ENCODE measurements at places on chromosomes 16 and 17.

DNA sequence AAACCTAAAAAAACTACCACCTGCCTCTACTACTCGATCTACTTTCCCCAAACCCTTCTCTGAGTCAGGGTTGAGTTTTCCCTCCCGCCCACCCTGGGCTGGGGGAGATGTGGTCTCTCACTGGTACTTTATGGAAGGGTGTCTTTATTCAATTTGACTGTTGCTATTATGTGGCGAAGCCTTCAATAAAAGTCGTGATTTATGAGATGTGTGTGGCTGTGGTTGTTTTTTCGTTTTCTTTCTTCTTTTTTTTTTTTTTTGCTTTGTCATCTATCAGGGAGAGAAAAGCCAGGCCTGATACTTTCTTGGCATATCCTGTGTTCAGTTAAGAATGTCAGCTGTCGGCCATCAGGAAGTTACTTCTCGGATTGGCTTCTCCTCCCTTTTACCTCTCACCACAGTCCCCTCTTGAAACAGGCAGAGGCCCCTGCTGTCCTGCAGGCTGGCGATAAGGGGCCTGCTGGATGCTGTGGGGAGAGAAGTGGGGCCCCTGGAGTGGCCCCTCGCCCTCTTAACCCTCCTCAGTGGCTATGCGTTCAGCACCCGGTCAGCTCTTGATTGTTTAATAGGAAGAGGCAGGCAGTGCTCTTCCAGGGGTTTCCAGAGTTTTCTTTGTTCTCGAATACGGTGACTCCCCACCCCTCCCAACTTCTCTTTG lies 123.0 kb downstream of the MSI2 start:
- peak; percentile 51 for DNase-seq

- no peak for DNase-seq
Observed at GRCh38 chr16:62386411-62386810, 350.2 kb upstream of the CDH8 start.

GRCh38 chr17:28528327-28529012 lies 22.3 kb downstream of the FOXN1 start:
- DNase-seq, result no peak

GRCh38 chr16:58366247-58367031 lies 25.8 kb upstream of the GINS3 start:
- no peak for DNase-seq

GRCh38 chr17:62906881-62907280 lies 59.2 kb upstream of the TANC2 start:
- DNase-seq, result no peak

DNA sequence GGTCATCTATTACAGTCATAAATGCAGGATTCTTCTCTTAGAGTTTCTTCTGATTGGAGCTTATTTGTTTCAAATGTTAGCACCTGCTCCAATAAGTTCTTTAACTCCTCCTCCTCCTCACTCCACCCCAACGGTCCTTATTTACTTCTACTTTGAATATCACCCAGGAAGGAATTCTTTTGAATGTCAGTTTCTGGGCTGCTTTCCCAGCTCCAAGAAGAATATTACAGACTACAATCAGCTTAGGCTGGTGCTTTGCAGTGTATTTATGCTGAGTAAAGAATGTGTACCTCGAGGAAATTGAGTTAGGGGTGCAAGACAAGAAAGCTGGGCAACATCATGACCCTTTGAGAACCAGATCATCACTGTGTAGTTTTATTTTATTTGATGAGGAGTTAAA lies 30.8 kb downstream of the MAP3K3 start:
- no peak for DNase-seq

DNA sequence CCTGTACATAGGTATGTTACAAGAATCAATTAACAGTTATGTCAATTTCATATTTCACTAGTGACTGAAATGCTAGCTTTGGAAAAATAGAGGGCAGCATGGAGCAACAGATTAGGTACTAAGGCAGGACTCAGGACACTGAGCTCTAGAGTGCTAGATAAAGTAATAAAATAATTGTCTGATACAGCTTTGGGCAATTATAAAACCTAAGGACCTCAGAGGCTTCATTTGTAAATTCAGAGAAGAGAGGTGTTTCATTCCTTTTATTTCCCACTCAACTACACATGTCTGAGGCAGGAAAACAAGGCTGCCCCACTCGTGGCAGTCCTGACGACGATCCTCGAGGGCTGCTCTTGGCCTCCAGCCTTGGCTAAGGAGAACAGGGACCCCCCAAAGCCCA lies 81.5 kb downstream of the CA4 start:
- no peak for DNase-seq

DNA sequence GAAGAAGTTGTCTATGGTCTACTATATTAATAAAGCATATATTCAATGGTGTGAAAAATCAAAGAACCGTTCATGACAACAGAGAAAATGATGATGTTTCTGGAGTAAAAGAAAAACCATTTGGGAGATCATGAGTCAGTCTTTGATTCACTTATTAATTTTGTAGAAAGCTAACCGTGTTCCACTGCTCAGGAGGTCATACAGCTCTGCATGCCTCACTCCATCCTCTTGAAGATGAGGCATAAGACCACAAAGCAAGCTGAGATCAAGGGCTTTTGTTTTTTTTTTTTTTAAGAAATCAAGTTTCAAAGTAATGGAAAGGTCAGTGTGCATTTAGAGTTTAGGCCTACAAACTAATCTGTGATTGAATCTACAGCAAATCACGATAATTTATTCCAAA lies 206.4 kb downstream of the CEP112 start:
- no peak for DNase-seq

DNA sequence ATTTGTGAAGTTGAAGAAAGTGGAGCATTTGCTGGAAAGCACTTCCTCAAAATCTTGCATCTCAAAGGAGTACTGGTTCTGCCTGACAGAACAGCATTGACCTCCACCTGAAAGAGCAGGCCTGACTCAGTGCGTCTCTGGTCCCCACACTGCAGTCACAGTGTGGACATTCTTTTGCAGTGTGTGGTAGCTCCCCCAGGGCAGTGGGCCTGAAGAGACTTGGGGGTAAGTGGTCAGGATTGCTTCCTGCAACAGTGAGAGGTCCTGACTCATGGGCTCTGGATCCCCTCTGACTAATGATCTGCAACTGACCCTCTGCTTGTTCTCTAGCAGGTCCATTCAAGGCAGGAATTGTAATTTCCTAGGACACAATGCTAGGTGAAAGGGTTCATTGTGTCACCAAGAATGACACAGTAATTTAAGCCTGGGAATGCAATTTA lies 204.9 kb upstream of the KCNJ16 start:
- no peak for DNase-seq

DNA sequence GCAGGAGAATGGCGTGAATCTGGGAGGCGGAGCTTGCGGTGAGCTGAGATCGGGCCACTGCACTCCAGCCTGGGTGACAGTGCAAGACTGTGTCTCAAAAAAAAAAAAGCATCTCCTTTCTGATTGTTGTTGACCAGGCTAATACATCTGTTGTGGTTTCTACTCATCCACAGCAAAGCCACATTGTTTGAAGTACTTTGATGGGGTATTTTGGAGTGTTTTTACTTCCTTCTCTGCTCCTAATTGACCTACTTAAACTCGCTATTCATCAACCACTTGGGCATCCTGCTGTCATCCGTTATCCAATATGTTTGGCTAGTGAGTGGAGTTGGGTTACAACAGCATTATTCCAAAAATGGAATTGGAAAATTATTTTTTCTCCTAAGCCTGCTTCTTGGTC lies 3.5 kb upstream of the CDC27 start:
- DNase-seq, result no peak

DNA sequence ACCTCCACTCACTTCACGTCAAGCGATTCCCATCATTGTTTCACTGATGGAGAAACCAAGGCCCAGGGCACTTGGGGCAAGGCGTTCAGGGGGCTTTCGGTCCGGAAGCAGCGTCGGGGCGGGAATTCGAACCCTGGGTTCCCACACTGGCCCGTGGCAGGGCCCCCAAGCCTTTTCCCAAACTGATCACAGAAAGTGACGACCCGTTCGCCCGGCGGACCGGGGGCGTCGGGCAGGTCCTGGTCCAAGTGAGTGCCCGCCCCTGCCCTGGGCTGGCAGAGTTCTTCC lies 856 bp upstream of the MON1B start:
- DNase-seq, result no peak

DNA sequence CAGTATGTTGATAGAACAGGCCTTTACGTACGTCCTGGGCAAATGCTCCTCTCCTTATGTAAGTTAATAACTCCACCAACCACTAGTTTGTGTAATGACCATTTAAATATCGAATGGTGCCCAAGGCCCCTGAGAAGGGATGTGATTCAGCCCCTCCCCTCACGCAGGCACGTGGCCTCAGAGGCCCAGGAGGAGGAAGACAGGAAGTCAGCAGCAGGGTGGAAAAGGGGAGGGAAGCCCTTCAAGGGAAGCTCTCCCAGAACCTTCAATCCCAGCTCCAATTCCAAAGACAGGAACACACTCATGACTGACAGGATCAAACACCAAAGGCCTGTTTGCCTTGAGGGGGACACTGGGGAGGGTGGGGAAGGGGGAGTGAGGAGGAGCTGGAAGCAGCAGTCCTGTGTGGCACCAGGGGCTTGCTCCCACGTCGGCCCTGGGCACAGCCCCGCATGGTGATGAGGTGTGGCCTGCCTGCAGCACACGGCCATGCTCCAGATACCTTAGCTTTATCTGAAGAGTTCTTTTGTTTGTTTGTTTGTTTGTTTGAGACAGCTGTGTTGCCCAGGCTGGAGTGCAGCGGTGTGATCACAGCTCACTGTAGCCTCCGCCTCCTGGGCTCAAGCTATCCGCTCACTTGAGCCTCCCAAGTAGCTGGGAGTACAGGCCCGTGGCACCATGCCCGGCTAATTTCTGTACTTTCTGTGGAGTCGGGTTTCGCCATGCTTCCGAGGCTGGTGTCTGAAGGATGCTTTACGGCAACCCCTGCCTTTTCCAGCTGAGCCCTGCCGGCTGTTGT lies 105.0 kb downstream of the ZNF778 start:
- no peak for DNase-seq

- no peak for DNase-seq
Observed at GRCh38 chr17:64998436-64999190, 57.9 kb downstream of the GNA13 start.

GRCh38 chr17:71753070-71753469 lies 367.8 kb upstream of the SOX9 start:
- no peak for DNase-seq

- no peak for DNase-seq
Observed at GRCh38 chr16:31528523-31529107, 915 bp downstream of the AHSP start.

- no peak for DNase-seq
Observed at GRCh38 chr17:56629531-56630075, 36.1 kb downstream of the NOG start.

Data from activated T-cell treated with anti-CD3 and anti-CD28 coated beads, Interleukin-2, amount 50 U/mL, for 48 hours (primary cell).